ENCODE measurements at places on chromosomes 2 and 18.

DNA sequence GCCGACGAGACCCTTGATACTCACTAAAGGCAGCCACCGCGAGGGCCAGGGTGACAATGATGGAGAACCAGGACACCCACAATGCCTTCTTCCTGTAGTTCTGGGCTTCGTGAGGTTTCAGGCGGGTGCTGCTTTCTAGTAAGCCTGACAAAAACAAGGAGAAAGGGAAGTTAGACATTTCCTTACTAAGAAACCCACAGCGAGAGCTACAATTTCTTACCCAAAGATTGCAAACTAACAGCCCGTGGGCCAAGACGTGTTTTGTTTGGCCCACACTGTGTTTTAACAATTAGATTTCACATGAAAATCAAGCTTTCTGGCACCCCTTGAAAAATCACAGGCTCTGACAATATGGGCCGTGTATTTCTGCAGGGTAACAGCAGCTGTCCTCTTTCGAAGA, 5.6 kb downstream of the TMEM163 start:
- DNase-seq: no peak

GRCh38 chr2:20226152-20226545, 1.2 kb upstream of the SDC1 start:
- DNase-seq: no peak

GRCh38 chr2:44897406-44897805, 44.1 kb upstream of the SIX3 start:
- no peak for DNase-seq

DNA sequence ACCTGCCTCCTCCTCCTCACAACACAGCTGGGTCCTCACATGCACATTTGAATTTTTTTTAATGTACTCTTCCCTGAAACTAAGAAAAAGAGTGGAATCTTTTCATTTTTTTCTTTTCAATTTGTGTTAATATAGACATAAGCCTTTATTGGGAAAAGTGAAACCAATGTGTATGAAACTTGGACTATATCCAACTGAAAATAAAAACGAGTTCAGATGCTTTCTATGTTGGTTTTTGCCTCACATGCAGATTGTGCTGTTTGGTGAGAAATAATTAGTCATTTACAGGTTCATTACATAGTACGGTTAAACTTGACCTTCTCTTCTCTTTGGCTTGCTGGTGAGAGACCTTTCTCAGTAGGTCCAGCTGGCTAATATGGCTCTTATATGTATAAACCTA, 515.2 kb upstream of the FANCL start:
- no peak for DNase-seq

DNA sequence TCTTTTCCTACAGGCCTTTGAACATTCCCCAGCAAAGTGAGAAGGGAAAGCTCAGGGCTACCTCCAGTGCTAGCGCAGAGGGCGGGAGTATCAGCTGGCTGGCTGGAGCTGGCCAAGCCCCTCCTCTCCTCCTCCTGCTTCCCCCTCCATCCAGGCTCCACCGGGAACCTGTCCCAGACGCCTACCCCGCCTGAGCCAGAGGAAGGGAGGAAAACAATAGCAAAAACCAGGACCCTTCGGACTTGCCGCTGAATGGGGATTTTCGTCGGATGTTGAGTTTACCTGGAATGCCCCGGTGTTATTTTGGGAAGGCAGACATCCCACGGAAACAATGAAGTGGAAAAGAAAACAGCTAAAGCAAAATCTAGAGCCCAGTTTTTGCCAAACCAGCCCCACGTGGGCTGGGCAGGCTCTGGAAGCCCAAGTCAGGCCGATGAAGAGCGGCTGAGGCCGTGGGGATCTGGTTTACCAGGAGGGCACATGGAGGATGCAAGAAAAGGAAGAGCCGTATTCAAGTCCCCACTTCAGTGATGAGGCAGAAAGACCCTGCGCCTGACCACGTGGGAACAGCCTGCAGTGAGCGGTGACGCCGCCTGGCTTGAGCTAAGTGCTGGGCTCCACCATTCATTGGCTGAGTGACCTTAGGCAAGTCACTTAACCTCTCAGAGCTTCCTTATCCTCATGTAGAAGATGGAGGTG, 100.4 kb upstream of the LCLAT1 start:
- no peak for DNase-seq

DNA sequence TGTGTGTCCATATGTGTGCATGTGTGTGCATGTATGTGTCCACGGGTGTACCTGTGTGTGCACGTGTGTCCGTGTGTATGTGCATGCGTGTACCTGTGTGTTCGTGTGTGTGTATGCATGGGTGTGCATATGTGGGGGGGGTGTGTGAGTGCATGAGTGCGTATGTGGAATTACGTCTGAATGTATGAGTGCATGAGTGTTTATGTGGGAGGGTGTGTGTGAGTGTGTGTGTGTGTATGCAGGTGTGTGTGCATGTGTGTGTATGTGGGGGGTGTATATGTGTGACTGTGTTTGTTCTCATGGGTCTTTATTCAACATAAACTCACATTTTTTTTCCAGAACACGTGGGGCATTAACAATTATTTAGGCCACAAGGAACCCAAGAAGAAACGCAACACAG, 208.4 kb downstream of the SNTG2 start:
- DNase-seq: no peak

GRCh38 chr2:175628243-175628642, 373.8 kb downstream of the LNPK start:
- DNase-seq: no peak

DNA sequence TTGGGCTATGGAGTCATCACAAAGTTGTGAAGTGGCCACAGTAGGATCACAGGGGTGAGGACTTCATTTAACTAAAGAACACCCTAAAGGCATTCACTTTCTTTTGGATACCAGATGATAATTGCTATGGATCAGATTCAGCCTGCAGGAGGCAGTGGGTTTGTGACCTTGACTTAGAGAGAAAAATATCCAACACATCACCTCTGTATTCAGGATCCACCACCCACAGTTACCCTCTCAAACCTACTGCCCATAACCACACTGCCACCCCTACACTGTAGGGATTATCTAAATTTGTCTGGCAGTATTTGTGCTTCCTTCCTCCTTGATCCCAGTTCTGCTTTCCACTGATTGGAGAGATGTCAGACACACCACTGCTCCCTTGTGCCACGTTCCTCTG, 269.4 kb downstream of the MYCN start:
- DNase-seq: no peak

DNA sequence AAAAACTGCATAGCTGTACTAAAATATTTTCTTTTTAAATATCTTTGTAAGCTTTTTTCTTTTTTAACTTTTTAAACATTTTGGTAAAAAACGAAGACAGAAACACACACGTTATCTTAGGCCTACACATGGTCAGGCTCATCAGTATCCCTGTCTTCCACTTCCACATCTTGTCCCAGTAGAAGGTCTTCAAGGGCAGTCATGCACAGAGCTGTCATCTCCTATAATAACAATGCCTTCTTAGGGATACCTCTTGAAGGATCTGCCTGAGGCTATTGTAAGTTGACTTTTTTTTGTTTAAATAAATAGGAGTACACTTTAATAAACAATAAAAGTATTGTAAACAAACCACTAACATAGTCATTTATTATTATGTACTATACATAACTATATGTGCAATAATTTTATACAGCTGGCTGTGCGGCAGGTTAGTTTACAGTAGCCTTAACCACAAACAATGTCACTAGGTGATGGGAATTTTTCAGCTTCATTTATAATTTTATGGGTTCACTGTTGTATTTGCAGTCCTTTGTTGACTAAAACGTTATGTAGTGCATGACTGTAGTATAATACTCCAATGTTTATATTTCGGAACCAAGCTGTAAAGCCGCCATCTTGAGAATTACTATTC, 124.4 kb downstream of the MAP4K4 start:
- no peak for DNase-seq

DNA sequence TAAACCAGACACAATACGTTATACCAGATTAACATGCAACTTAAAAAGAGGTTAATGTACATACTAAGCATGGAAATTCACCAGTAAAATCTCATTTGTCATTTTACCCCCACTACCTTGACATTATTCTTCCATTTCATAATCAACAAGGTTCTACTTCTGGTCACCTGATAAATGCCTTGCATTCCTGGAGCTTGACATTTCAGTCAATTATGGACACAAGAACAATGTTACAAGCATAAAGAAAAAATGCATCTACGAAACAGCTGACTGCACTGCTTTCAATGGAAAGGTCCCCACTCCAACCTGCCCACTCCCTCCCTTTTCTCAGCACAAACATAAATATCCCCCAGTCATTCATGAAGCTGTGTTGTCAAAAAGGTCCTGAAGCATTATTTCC, 31.4 kb downstream of the ARL5A start:
- DNase-seq: no peak

DNA sequence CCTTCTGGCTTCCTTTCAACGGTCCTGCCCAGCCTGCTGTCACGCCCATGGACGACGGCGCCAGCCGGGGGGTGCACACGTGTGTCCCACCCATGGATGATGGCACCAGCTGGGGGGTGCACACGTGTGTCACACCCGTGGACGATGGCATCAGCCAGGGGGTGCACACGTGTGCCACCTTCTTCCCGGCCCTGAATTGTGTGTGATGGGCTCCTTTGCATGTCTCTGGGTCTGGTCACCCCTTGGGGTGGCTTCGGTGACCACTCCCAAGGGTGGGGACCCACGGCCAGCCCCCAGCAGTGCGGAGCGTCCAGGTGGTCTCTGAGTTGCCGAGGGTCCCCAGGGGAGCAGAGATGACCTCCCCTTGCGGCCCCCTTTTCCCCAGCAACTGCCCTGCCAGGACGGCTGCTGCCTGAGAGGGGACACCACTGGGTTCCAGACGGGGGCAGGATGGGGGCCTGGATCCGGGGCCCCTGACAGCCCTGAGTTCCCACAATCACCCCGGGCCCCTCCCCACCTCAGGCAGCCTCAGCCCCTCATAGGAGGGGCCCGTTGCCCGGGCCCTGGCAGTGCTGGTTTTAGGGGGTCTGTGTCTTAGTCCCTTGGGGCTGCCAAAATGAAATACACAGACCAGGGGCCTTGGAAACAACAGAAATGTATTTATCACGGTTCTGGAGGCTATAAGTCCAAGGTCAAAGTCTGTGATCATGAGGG, 9.4 kb downstream of the NEU4 start:
- no peak for DNase-seq

GRCh38 chr2:123770996-123771720, 253.9 kb upstream of the CNTNAP5 start:
- DNase-seq: no peak

- no peak for DNase-seq
Observed at GRCh38 chr2:151688719-151689118, 45.6 kb downstream of the NEB start.

DNA sequence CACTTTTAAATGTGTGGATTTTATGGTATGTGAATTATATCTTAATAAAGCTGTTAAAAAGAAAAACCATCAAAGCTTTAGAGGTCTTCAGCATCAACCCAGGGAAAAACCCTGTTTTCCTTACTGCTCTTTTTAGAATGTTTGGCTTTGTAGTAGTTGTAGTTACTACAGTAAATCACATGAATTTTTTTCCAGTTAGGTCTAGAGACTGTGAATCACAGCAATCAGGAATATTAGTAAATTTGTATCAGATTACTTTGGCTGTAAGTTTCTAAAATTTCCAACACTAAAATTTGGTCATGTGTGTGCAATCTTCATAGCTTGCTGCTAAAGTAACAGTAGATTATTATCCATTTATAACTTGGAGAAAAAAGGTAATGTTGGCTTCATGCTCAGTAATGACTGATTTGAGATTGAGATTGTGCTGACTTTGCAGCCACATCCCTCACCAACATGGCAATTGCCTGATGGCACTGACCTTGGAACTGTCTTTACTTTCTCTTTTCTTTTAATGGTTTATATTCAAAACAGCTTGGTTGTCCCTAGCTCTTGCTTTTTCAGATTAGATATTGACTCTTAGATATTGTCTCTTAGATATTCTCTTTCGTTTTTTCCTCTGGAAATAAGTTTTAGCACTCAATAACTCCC, 41.1 kb downstream of the LCLAT1 start:
- DNase-seq: no peak

- no peak for DNase-seq
Observed at GRCh38 chr2:104447831-104448434, 406.0 kb upstream of the POU3F3 start.

DNA sequence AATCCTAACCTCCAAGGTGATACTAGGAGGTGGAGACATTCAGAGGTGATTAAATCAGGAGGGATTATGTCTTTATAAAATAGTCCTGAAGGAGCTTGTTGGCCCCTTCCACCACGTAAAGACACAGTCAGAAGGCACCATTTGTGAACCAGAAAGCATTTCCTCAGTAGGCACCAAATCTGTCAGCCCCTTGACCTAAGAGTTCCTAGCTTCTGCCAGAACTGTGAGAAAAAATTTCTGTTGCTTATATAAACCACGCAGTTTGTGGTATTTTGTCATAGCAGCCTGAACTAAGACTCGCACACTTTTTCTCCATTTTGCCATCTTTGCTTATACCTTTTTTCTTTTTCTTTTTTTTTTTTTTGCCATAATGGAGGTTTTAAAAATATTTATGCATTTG, 18.6 kb upstream of the NARS1 start:
- DNase-seq: no peak

GRCh38 chr2:151762694-151763093, 28.4 kb upstream of the NEB start:
- DNase-seq: no peak

DNA sequence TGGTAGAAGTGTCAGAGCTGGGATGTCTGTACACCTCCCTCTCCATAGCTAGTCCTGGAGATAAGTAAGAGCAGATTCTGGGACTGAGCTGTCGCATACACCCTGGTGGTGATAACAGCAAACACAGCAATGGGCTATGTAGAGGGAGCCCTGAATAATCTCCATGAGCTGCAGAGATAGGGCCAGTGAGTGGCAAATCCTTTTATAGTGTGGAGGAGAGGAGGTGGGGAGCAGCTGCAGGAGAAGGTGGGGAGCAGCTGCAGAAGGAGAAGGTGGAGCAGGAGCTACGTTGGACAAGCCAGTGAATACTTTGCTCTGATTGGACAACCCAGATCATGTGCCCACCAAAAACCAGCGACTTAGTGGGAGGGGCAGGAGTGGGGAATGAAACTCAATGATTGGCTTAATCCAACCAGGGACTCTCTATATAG, 85.5 kb downstream of the TMEM247 start:
- DNase-seq: no peak

DNA sequence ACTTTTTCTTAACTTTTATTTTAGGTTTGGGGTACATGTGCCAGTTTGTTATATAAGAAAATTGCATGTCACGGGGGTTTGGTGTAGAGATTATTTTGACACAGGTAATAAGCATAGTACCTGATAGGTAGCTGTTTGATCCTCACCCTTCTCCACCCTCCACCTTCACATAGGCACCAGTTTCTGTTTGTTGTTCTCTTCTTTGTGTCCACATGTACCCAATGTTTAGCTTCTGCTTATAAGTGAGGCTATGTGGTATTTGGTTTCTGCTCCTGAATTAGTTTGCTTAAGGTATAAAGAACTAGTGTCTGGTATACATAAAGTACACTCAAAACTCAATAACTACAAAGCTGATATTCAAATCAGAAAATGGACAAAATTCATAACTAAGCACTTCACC, 654.6 kb upstream of the LINC00305 start:
- no peak for DNase-seq

Data from SHP77 treated with DMSO at 0.1 percent for 48 hours (cell line).